Foreskin melanocyte (primary cell): ENCODE measurements at places on chromosomes 16 and 17.
A peak's percentile ranks its signal among the peaks of the same experiment; 100 is the strongest.

- no peak for DNase-seq
Measured at GRCh38 chr16:5216441-5217080, 119.0 kb upstream of the EEF2KMT start.

- DNase-seq = no peak
Measured at GRCh38 chr17:71765437-71765836, 355.4 kb upstream of the SOX9 start.

DNA sequence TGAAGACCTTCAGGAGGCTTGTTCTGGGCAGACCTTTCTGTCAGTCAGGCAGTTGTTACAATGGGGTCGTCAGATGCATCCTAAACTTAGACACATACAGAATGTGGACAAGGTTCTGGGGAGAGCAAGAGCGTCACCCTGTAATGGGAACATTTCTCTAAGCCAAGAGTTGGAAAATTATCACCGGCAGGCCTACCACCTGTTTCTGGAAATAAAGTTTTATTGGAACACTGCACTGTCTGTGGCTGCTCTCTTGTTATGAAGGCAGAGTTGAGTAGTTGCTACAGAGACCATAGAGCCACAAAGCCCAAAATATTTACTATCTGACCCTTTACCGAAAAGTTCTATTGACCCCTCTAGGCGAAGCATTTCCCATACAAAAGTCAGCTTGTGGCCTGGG is 106.2 kb downstream of the CPPED1 start:
- no peak for DNase-seq

DNA sequence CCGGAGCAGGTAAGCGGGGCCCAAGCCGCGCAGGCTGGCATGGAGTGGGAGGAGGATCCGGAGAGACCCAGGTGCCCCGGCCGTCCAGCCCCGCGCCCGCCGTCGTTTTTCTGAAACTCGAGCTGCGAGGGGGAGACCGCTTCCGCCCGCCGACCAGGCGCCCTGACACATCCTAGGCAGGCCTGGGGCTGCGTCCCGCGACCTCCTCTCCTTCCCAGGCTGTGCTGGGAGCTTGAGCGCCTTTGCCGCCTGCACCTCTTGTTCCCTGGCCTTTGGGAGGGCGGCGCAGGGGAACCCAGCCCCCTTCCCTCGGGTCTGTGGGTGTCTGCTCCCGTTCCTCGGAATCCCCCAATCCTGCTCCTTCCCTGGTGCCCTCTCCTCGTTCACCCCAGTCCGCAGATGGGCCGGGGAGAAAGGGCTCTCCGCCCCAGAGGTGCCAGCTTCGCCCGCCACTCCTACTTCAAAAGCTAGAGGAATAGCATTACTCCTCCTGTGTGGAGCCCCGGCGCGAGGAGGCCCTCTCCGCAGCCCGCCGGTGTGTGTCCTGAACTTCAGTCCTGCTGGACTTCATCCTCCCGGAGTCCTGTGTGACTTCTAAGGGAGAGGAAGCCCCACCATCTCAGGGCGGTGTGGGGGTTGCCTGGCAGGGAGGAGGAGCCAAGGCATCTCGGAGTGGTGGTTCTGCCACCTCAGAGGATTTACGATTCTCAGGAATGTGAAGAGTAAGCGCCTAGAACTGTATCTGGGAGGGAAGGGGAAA is 1.0 kb downstream of the NHERF1 start:
- DNase-seq = no peak

- no peak for DNase-seq
Measured at GRCh38 chr17:74870512-74870911, 2.3 kb downstream of the FDXR start.

GRCh38 chr16:86424398-86424797 is 85.9 kb upstream of the FOXF1 start:
- DNase-seq = peak; percentile 52

GRCh38 chr16:15672514-15673167 is 22.6 kb downstream of the NDE1 start:
- DNase-seq = peak; percentile 98

GRCh38 chr17:6578491-6578890 is 22.1 kb upstream of the PITPNM3 start:
- DNase-seq = no peak
